Stimulated activated CD4-positive, alpha-beta T cell treated with anti-CD3 and anti-CD28 coated beads, TNF-alpha, amount 100 ng/mL, for 1 hour (primary cell): ENCODE measurements at places on chromosomes 6 and 20.

DNA sequence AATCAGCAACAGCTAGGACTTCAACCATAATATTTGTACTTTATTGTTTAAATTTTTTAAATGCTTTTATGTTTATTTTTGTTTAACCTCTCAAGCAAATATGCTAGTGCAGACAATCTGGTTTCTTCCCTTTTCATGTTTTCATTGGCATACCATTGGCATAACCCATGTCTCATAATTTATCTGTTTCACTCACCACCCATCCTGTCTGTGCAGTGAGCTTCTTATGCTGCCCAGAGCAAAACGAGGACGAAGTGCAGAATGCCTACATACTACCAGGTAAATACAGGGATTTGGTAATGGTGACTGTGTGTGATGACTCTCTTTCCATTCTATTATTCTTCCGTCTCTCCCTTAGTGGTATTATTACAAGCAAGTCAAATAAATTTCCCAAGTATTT, 361.4 kb upstream of the KCNQ5 start:
- no peak for DNase-seq

DNA sequence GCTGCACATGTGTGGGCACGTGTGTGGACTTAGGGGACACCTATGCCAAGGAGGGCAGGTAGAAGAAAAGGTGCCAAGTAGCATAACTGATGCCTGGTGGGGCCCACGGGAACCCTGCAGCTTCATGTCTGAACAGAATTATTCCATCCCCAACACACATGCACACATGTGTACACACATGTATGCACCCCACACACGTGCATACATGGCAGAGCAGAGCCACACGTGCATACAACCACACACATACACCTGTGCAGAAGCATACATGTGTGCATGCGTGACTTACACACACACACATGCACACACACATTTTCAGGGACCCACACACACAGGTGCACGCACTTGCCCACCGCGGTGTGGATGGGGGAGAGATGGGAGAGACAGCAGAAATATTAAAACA, 51.7 kb upstream of the CHRNA4 start:
- DNase-seq = no peak

DNA sequence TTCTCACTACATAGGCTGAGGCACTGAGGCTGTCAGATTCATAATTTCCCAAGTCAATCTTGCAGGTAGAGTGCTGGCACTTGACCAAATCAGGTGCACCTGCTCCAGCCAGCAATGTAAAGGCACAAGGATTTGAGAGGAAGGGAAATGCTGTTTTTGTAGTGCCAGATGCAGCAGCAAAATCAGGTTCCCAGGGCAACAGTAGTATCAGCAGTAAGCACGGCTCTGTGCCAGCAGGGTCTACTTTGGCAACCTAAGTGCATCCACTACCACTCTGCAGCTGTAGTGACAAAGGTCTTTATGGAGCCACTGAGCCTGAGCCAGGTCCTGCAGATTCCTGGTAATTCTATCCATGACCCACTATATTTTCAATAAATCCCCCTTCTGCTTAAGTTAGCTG, 329.5 kb downstream of the TPBG start:
- no peak for DNase-seq

DNA sequence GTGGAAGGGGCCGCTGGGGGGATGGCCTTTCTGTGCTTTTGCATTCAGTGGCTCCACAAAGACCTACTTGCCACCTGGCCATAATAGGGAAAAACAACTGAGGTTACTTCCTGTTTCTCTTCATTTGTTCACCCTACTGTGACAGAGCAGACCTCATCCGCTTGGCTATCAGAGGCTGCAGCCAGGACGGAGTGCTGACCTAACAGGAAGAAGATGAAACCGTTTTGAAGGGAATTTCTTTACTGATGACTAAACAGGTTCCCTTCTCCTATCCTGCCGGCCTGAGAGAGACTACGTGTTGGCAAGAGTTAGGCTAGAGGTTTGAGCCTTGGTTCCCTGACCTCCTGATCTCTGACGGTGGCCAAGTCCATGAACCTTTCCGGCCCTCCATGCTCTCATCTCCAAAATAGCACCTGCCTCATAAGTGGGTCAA, 21.3 kb downstream of the PRR18 start:
- no peak for DNase-seq

- DNase-seq = no peak
Observed at GRCh38 chr6:131936156-131936555, 15.0 kb downstream of the CCN2 start.

DNA sequence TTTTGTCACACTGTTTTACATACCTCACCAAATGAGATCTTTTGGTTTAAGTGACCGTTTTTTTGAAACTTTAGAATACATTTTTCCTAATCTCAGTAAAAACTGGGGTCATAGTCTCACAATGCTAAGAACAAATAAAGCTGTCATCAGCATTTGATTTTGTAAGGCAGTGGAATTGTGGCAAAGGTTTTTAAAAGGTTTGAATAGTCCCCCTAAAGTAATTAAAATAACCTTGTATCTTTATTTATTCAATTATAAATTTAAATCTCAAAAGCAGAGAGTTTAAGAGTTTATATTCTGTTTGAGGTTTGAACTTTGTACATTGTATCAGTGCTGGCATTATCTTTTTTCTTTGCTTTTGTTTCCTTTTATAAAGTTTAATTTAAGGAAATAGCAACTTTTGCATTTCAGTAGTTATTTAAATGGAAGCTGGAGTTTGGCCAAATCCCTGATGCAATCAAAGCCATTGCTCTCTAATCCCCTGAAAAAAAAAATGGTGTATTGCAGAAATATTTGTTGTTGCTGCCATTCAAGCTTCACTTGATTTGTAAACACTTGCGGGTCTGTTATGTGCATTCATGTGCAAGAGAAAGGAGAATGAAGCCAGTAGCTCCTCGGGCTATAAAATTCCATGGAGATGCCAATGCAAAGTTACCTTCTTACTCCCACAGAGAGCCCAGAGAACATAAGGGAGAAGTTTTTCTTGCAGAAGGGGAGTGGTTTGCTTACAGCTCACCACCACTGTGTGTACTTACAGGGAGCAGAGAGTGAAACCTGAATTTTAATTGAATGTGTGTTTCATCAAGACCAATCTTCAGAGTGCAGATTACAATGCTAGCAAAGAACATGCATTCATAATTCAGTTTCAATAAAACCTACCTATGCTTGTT, 391.8 kb downstream of the ARHGAP18 start:
- no peak for DNase-seq

DNA sequence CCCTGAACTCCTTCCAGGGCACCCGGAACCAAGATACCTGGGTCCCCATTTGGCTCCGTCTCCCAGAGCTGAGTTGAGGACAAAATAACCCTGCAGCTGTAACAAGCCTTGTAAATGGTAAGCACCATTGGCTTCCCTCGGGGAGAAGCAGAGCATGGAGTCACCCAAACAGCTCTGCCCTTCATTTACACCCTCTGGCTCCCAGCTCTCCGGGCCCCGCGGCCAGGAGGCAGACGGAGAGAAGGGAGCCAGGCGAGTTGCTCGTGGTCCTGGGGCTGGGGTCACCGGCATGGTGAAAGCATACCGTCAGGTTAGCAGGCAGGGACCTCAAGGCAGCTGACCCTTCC, 2.1 kb downstream of the TFEB start:
- DNase-seq = no peak

DNA sequence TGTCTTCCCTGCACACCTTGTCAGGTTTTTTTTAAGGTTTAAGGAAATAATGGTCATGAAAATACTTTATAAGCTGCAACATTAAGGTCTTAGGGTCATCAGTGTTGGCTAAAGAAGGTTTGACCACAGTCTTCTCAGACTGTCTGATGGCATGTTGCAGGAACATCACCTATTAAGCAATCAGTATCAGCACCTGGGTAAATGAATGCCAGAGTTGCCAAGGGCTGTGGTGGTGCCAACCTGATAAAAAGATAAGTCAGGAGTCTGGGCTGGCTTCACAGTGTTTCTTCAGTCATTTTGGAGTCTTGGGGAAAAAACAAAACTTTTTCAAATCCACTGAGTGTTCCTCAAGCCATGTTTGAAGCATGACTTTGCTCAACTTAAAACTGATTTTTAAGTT, 61.5 kb upstream of the VSTM2L start:
- no peak for DNase-seq

- DNase-seq = no peak
Observed at GRCh38 chr6:44243345-44243744, 3.6 kb upstream of the HSP90AB1 start.

DNA sequence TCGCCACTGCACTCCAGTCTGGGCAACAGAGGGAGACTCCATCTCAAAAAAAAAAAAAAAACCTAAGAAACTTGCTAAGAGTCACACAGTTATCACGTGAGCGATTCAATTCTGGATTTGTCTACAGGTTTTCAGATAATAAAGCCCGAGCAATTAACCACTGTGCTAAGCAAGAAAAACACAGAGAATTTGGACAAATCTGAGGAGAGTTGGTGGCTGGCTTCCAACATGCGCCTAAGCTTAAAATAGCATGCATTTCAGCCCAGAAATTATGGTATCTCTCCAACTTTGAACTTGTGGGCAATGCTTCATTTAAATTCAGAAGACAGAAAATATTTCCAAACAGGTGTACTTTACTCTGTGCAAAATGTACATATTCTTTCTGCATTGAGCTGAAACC, 232.9 kb downstream of the TSHZ2 start:
- DNase-seq = no peak

GRCh38 chr20:60224914-60225313, 266.7 kb downstream of the CDH26 start:
- no peak for DNase-seq

DNA sequence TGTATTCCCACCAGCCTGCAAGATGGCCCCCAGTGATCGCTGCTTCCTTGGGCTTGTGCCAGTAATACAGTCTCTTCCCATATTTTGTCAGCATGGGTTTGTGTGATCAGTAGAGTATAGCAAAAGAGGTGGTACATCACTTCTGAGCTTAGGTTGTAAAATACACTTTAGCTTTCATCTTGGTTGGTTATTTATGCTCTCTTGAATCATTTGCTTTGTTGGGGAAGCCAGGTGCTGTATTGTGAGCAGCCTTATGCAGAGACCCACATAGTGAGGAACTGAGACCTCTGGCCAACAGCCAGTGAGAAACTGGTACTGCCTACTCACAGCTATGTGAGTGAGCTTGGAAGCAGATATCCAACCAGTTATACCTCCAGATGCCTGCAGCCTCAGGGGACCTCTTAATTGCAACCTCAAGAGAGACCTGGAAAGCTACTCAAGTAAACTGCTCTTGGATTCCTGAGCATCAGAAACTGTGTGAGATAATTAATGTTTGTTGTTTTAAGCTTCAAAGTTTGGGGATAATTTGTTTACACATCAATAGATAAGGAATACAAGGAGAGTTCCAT, 229.3 kb downstream of the FARS2 start:
- no peak for DNase-seq

DNA sequence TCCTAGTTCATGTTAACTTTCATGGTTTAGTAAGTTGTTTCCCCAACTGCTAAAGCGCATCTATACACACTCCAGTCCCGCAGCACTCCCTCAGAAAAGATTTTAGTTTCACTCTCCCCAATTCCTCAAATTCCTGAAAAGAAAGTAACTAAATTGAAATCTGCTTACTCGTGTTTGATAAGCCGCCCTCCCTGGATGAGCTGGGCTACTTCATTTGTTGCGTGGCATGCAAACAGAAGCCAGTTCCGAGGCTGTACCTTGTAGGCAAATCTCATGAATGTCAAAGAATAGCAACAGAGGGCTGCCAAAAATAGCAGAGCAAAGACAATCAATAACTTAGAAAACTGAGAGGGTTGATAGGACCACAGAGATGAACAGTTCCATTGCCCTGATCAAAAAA, 16.9 kb downstream of the MPC1 start:
- no peak for DNase-seq

- DNase-seq = no peak
Observed at GRCh38 chr20:62595491-62595890, 46.8 kb upstream of the SLCO4A1 start.

- DNase-seq = no peak
Observed at GRCh38 chr20:64200740-64201139, 36.5 kb downstream of the MYT1 start.

- DNase-seq = no peak
Observed at GRCh38 chr20:31747640-31748039, 8.6 kb downstream of the TPX2 start.

DNA sequence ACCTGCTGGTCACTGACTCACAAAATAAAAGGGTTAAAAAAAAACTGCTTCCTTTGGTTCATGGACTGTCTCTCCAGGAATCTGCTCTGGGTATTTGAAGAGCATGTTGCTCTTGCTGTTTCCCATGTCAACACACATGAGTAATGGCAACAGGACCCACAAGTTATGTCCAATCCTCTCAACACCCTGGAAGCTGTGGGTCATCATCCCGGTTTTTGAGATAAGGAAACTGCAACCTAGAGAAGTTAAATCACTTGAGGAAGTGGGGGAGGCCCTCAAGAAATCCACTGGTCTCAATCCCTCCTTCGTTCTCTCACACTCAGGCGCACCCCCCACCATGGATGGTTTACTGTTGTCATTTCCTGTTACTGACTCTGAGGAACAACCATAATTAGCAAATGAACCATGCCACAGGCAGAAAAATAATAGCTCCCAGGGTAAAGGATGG, 12.4 kb downstream of the MAP1LC3A start:
- DNase-seq = no peak

GRCh38 chr20:4560667-4561066, 161.0 kb upstream of the PRND start:
- DNase-seq = no peak

DNA sequence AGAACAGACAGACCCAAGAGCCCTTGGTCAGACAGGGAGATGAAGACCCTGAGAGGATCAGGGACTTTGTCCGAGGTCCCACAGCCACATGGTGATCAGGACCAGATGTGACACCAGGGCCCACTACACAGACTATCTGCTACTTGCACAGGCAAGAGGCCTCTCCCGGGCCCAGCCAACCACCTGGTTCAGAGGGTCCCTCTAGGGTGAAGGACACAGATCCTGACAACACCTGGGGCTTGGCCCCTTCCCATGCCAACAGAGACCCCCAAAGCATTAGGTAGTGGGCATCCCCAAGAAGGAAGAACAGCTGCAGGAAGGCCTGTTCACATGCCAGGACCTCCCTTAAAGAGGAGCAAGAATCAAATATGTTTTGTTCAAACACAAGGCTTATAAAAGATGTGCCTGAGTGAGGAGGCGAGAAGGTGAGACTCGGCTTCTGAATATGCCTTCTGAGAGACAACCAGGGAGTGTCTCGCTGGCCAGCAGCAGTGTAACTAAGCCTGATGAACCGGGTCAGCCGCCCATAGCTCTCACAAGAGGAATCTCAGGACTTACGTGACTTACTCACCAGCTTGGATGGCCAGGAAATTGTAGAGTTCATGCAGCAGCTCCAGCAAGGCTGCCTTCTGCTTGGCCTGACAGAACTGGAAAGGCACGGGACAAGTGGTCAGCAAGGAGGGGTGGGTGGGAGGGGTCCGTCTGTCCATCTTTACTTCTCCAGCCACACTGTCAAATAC, 5.0 kb downstream of the LEMD2 start:
- DNase-seq = no peak

- no peak for DNase-seq
Observed at GRCh38 chr6:154736618-154737259, 3.5 kb downstream of the SCAF8 start.
